ENCODE measurements at places on chromosomes 4 and X. TPM values are rescaled to one million over a fixed set of nuclear protein-coding genes. Genes with fewer than 3 reads are reported as not detected.
A peak's percentile ranks its signal among the peaks of the same experiment; 100 is the strongest.

FGFBP2 gene
- total RNA-seq: 713 TPM

FANCB gene
- total RNA-seq: 7.8 TPM

SPARCL1 gene
- total RNA-seq: not detected

FOXR2 gene
- not detected for total RNA-seq

MSX1 gene
- total RNA-seq: not detected

HERC5 gene
- 11.0 TPM for total RNA-seq

DNA sequence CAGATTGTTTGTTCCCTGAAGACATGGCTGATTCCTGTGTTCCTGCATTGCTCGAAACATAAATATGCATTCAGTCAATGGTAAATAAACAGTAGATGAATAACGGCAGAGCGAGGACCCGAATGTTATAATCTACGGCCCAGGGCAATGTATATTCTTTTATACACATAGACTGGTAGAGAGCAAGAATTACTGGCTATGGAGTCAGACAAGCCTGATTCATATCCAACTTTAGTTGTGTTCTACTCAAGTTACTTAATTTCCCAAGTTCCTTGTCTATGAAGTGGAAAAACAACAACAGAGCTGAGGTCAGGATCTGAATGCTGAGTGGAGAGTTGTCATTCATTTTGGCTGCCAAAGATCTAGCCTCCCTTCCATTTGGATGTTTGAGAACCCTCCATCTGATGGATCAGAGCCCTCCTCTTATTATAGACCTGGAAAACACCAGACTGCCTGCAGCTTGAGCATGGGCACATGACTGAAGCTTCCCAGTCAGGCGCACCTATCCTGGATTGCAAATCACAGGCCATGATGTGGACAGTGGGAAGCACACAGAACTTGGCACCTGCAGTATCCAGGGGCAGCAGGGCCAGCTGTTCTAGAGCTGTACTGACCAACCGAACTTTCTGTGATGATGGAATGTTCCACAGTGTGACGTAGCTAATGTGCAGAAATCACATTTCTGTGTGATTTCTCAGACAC is 80.1 kb downstream of the FAM184B start:
- no peaks in the 10 kb centered on the region for H3K4me1 ChIP-seq
- no peaks in the 10 kb centered on the region for H3K27me3 ChIP-seq
- no peak overlapping the region for H3K27ac ChIP-seq

GRCh38 chrX:20265726-20266681 is 705 bp downstream of the RPS6KA3 start:
- H3K4me1 ChIP-seq: peaks cover 17% of the 10 kb centered on the region
- H3K4me3 ChIP-seq: peak overlapping the region; percentile 92
- peak; percentile 28 for DNase-seq
- no peaks in the 10 kb centered on the region for H3K27me3 ChIP-seq

DNA sequence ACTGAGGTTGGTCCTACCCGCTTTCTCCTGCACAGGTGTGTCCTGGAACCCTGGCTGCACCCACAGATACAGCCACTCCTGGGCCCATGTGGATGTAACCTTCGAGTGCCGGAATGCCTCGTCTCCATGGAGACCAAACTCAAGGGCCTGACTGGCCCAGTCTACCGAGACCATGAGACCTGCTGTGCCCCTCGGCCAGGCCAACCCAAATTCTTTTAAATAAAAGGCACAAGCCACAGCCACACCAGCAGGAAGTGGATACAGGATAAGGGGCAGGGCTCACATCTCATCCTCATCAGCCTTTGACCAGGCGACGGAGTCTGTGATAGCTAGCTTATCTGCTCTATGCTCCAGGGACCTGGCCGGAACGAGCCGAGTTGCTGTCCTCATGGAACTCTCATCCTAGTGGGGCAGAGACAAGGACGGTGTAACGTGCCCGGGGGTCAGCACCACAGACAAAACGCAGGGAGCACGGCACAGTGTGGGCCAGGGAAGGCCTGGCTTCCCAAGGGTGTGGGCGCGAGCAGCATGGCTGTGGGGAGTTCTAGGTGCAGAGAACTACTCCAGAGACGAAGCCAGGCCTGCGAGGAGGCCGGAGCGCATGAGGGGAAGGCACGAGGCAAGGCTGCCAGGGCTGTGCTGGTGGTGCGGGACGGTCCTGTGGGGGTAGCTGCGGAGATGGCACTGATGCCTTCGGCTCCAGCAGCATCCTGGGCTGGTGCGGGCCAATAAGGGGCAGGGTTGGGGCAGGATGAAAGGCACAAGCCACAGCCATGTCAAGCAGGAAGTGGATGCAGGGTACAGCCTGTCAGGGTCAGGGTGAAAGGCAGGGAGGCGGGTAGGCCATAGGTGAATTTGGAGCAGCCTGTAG is 22.7 kb downstream of the NOP14 start:
- no peaks in the 10 kb centered on the region for H3K27me3 ChIP-seq
- H3K4me1 ChIP-seq: peaks cover 55% of the 10 kb centered on the region
- peaks cover 63% of the 10 kb centered on the region for H3K36me3 ChIP-seq
- DNase-seq: no peak
- H3K27ac ChIP-seq: no peak overlapping the region

- DNase-seq: no peak
- H3K36me3 ChIP-seq: no peaks in the 10 kb centered on the region
- H3K27ac ChIP-seq: no peak overlapping the region
- peaks cover 4% of the 10 kb centered on the region for H3K4me1 ChIP-seq
- H3K4me3 ChIP-seq: no peak overlapping the region
These were observed 68.4 kb upstream of the IQCM start for GRCh38 chr4:149884046-149884445.

DNA sequence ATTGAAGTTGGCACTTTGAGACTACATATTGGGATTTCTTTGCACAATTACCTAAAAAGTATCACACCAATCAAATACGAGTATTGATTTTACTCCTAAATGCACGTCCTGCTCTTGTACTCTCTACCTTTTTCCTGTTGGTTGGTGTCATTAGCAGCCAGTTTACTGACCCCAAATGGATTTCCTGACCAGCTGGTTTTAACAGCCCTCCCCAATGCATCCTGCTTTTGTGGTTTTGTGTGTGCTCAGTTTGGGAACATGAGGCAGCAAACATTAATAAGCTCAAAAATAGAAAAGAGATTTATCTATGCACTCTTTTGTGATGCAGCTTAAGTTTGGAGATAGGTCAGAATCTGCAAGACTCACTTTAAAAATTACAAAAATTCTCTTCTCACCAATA is 230.3 kb downstream of the MAPK10 start:
- H3K27ac ChIP-seq: no peak overlapping the region
- H3K36me3 ChIP-seq: no peaks in the 10 kb centered on the region
- no peaks in the 10 kb centered on the region for H3K4me1 ChIP-seq

Data from natural killer cell (primary cell).